ENCODE measurements at places on chromosomes 5 and 9.
A peak's percentile ranks its signal among the peaks of the same experiment; 100 is the strongest.

GRCh38 chr9:93578844-93579243, 2.5 kb downstream of the PHF2 start:
- no peak for DNase-seq

DNA sequence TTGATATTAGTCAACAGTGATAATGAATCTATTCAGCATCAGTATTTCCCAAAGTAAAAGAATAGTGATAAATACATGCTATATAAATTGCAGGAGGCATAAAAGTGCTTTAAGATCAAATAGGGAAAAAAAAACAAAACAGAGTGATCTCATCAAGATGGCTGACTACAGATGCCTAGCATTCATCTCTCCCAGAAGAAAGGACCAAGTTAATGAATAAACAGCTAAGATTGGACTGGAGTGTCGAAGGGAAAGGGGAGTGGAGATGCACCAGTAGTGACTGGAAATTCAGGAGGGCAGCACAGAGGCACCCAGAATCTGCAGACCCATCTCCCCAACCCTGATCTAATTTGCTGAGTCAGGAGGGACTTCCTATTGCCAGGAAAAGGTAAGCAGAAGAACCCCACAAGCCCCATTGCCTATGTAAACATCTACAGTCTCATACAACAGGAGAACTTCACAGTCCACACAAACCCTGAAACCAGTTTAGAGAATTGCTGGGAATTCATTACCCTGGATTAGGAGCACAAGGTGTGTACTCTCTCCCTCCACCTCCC, 699.4 kb downstream of the PTPRD start:
- DNase-seq = no peak

DNA sequence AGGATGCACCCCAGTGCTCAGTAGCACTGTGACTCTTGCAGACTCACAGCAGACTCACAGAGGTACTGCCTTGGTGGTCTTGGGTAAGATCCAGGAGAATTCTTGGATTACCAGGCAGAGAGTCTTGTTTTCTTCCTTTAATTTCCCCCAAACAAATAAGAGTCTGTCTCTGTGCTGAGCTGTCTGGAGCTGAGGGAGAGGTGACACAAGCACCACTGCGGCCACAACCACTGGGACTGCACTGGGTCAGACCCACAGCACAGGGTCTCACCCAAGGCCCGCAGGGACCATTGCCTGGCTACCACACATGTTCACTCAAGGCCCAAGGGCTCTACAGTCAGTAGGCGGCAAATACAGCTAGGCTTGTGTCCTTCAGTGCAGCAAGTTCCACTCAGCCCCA, 11.4 kb upstream of the YTHDC2 start:
- no peak for DNase-seq

- peak; percentile 69 for DNase-seq
These were observed at the start of gene PCDHB9 for GRCh38 chr5:141186897-141187512. Gene PCDHB9, plus strand, starts transcription at chr5:141187161. Its CDS starts 158 bp downstream, at chr5:141187319.

GRCh38 chr9:90343991-90344390, 298.6 kb downstream of the DIRAS2 start:
- no peak for DNase-seq

- no peak for DNase-seq
These were observed 4.1 kb downstream of the CCDC127 start for GRCh38 chr5:213803-214395.

GRCh38 chr5:109529520-109529919, 119.7 kb upstream of the PJA2 start:
- peak; percentile 19 for DNase-seq

DNA sequence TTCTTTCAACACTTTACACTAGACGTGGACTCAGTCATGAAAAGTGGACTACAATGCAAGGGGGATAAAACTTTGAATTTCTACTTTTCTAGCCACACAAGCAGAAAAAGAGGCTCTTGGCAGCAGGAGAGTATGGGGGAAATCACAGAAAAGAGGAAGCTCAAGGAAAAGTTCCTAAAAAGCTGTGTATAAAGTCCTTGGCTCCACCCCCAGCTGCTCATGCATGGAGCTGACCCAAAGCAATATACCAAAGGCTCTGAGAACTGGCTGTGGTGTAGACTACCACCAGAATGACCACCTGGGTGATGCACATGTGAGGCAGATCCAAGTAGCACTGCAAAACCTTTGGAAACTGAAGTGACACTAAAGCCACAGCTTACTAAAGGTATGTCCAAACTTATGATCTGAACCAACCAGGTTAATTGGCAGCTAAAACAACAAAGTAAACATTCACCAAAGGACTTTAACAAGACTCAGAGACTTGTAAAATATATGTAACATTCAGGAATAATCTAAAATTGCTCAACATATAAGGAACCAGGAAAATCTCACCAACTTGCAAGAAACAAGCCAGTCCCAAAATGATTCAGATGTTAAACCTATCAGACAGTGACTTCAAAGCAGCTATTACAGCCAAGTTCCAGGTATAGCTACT, 55.5 kb upstream of the RASGRF2 start:
- no peak for DNase-seq

- DNase-seq = no peak
These were observed 13.5 kb downstream of the ADRB2 start for GRCh38 chr5:148839960-148840359.

- no peak for DNase-seq
These were observed 10.5 kb downstream of the SH2D3C start for GRCh38 chr9:127767909-127768331.

GRCh38 chr5:138543730-138544104, 681 bp upstream of the ETF1 start:
- DNase-seq = no peak

DNA sequence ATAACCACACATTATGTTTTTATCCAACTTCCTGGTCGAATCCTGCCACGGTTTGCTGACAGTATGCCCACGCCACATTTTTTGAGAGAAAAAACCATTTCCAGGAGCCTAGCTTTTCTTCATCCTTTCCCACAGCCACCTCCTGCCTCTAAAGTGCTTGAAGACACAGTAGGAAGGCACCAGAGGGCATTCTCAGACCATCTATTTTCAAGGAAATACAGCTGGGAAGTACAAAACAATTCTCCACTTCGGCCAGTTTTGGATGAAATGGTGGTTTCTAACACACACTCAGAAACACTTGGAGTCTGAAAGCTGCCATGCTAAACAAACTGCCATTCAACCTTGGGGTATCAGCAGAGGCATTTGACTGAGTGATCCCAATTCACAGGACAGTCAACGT, 86.3 kb upstream of the RPS23 start:
- DNase-seq = peak; percentile 14

- DNase-seq = no peak
These were observed 7.3 kb downstream of the FOXI1 start for GRCh38 chr5:170112876-170113521.

- DNase-seq = peak; percentile 93
These were observed 219.2 kb downstream of the MEF2C start for GRCh38 chr5:88663793-88664216.

- no peak for DNase-seq
These were observed 295.6 kb downstream of the ADGRV1 start for GRCh38 chr5:90854169-90854568.

DNA sequence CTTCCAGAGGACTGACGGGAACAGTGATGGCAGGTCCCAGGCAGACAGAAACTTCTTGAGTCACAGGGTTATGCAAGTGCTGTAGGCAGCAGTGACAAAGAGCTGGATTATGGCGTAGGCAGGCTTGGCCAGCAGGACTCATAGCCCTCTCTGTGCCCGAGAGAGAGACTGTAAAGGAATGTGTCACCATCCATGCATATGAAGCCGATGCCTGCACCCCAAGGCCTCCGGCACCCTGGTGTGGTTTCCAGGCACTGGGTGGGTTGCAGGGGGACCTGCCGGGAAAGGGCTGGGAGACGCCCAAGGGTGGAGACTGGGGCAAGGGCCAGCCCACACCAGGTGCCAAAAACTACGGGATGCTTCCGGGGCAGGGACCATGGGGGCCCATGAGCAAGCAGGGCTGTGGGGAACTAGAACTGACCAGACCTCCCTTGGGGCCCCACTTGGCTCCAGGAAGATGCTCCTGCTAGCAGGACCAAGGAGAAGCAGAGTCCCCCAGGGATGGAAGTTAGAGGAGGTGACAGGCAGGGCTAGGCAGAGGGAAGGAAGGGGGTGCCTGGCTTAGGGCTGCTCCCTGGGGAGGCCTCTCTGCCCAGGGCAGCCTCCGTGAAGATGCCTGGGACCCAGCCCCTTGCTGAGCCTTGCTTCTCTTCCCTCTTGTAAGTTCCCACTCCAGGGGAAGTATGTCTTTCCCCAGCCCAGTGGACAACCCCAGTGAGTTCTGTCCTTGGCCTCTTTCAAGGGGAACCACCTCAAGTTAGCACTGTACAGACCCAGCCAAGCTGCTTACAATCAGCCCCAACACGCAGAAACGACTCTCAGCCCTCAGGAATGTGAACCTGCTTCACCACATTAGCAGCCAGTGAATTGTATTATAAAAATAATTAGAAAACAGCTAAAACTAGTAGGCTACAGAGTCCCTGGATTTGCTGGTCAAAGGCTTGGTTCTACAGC, 10.5 kb upstream of the IPPK start:
- DNase-seq = no peak

- DNase-seq = no peak
These were observed 168.7 kb upstream of the FST start for GRCh38 chr5:53311681-53312080.

DNA sequence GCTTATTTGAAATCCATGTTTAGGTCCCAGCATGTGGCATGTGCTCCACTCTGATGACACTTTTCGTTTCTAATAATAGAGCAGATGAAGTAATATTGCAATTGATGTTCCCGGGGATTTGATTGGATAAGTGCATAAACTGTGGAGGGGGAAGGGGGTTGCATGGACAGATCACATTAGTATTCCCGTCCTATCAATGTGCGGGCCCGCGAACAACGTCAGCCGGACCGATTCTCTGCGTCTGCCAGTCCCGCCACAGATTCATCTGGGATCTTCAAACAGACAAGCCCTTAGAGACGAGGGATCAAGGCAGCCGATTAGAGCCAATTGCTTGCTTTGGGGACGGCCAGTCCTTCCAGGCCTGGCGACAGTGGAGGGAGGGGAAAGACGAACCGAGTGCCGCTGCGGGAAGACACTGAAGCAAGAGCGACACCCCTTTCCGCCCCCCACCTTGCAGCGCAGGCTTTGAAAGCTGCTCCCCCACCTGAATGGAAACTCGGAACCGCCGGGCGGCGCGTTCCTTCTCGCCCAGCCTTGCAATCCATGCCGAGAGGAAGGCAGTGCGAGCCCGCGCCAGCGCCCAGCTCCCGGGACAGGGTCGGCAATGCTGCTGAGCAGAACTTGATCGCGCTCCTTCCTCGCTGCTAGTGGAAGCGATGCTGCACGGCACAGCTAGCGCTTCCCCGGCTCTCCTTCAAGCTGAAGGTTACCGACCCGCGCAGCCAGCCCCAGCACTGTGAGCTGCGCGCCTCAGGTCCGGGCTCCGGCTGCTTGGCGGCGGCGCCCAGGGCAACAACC, at the start of gene RGS7BP:
TSS of gene RGS7BP (plus strand) at position 247 of the 798 bp plus-strand sequence. CDS start 610 bp downstream, outside the sequence.
- peak; percentile 35 for DNase-seq

DNA sequence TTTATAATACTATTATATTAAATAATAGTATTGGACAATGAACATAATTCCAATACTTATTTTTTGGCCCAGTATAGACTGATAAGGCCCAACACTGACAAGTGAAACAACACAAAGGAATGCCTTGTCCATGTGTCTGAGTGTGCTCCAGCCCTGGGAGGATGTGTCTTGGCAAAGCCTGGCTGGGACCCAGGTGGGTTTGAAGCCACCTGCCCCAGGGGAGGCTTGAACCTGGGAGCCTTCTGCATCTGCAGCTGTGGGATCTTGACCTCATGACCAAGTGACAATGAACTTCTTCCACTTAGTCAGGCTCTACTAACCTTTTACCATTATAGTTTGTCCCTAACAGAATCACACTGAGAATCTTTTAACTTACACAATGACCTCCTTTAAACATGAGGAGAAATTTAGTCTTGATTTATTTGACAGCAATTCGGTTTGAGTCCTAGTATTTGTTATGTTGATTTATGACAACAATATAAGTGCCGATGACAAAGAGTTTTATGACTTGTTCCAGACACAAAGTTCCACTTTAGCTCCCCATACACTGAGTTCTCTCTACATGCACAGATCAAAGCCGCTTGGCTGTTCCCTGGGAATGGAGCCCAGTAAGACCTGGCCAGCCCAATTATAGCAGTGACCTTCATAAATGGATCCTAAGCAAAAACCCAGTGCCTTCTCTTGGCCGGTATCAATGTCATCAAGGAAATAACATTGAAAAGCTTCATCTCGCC, 294.5 kb downstream of the CTNND2 start:
- DNase-seq = no peak

- no peak for DNase-seq
These were observed 20.4 kb downstream of the CDK5RAP2 start for GRCh38 chr9:120559546-120559945.

- no peak for DNase-seq
These were observed 79.2 kb downstream of the DPYSL3 start for GRCh38 chr5:147430628-147431027.

GRCh38 chr9:27293996-27294395, 3.0 kb downstream of the EQTN start:
- DNase-seq = no peak

GRCh38 chr9:120985819-120986222, 59.2 kb upstream of the TRAF1 start:
- no peak for DNase-seq

- DNase-seq = no peak
These were observed 175.1 kb downstream of the CD180 start for GRCh38 chr5:67021521-67021920.

DNA sequence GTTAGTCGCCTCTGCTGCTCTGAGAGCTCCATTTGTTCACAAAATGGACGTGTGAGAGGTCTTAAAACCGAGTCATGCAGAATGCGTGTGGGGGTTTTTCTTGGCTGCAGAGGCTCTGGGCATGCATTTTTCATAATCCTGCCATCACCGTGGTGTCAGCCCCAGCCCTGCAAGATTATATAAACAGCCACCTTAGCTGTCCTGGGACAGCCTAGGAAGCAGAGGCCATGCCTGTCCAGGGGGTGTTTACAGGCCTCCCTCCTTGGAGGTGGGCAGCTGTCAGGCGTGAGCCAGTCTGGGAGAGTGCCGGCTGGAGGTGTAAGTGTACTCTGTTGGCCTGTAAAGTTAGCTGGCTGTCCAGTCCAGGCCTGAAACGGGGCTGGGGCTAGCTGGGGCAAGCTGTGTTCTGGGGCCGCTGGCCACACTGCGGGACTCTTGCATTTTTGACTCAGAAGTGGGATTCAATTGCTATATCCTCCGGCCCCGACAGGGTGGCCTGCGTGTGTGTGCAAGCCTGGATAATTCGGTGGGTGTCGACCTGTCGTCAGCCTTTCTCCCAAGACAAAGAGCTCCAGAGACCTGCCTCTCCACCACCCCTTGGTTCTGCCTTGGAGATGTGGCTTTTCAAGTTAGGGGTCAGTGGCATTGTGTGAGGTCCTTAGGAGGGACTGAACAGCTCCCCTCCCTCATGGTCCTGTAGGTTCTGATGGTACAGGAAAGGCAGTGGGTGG, 2.4 kb downstream of the WNK2 start:
- DNase-seq = no peak

- no peak for DNase-seq
These were observed 4.1 kb upstream of the DOCK2 start for GRCh38 chr5:169632946-169633345.

All from DMS 273 treated with DMSO at 0.1 percent for 48 hours (cell line).